ENCODE measurements at places on chromosomes 2 and 18.

GRCh38 chr2:197285361-197285760 lies 25.2 kb downstream of the ANKRD44 start:
- DNase-seq = no peak

GRCh38 chr2:6937582-6937981 lies 20.4 kb downstream of the RNF144A start:
- DNase-seq = no peak

GRCh38 chr18:50057009-50057408 lies 137.9 kb downstream of the MYO5B start:
- DNase-seq = no peak

DNA sequence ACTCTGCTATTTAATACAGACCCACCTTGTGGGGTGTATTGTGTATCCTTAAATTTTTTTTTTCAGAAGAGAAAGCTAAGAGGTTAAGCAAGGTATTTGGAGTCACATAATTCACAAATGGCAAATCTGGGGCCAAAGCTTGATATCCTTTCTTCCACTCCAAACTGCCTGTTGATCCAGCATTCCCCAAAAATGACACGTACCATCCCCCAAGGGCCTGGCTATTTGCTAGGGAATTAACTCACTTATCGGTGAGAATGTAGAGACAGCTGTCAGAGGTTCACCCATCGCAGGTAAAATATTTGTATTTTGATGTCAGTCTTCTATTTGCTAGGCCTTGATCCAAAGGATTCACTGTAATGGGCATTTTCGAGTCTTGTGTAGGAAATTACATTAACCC lies 103.6 kb upstream of the FZD7 start:
- no peak for DNase-seq

DNA sequence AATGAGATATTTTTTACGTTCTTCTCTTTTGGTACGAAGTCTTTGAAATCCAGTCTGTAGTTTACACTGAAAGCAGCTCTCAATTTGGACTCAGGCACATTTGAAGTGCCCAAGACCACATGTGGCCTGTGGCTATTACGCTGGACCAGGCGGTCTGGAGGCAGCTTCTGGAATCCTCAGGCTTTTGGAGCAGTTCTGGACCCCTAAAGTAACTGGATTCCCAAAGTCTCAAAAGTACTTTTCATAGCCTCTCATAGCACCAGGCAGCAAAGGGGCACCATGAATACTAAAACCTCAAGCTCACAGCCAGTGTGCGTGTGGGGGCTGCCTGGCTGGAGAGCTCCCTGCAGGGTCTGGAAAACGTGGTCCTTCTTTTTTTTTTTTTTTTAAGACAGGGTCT lies 119.0 kb downstream of the SMAD7 start:
- no peak for DNase-seq

- DNase-seq = no peak
Observed at GRCh38 chr2:232332940-232333259, 45.7 kb upstream of the ALPP start.

DNA sequence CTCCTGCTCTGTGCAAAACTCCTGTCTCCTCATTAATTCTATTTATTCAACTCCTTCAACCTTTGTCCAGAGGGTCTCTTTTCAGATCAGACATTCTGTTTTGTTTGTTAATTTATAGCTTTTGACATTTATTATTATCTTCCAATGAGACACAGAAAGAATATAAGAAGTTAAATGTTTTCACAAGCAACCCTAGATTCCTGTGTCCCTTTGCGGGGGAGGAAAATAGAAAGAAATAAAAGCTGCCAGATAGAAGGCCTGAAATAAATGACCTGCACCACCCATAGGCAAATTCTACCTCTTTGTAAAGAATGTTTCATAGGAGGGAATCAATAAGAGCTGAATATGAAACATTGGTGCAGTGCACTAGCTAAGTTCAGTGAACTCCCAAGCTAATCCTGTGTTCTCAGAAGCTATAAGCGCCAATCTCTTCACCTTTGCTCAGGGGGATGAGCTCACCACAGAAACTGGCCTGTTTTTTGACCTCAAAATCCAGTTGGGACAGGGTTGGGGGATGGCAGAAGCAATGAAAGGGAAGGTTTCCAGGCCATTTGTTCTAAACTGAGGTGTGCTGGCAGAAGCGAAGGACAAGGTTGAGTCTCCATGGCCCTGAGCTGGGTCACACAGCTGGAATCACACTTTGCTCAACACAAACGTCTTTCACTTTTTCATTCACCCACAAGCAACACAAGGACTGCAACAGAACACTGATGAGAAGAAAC lies 258.6 kb downstream of the NRXN1 start:
- no peak for DNase-seq

DNA sequence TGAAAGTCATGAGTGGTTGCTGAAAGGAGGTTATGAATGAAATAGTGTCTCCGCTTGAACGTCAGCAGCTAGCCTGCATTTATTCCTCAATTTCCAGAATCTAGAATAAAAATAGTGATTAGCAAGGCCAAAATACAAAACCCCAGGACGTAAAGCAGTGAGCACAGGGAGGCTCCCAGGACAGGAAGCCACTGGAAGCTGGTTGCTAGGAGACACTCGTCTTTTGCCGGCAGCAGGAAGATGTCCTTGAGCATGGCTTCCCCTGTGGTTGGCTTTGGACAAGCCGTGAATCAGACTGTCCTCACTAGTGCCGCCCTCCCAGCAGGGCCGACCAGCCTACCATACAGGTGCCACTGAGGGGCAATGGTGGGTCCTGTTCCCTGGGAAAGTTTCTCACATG lies 374.4 kb downstream of the MTX2 start:
- DNase-seq = no peak

- no peak for DNase-seq
Observed at GRCh38 chr18:3172097-3172496, 47.7 kb downstream of the MYOM1 start.
